ENCODE measurements at places on chromosomes 5 and 9.

DNA sequence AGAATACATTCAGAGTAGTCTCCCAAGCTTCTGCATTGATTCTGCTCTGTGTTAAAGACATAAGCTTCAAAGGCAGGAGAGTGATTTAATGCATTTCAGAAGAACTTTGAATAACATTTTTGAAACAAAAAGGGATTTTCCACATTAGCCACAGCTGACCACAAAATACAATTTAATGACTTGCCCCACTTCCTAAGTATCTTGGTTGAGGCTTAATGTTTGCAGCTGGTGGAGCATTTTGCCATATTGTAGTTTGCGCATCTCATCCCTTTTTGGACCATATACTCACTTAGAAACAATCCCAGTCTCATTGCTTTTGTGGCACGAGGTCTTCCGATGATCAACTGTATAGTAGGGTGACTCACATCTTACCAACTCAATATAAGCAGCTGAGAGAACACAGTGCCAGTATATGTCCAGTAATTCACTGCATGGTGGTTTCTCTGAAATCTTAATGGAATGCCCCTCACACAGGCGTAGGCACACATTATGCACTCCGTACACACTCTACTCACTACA, 455.8 kb upstream of the PTGER4 start:
- peak; percentile 97 for DNase-seq

DNA sequence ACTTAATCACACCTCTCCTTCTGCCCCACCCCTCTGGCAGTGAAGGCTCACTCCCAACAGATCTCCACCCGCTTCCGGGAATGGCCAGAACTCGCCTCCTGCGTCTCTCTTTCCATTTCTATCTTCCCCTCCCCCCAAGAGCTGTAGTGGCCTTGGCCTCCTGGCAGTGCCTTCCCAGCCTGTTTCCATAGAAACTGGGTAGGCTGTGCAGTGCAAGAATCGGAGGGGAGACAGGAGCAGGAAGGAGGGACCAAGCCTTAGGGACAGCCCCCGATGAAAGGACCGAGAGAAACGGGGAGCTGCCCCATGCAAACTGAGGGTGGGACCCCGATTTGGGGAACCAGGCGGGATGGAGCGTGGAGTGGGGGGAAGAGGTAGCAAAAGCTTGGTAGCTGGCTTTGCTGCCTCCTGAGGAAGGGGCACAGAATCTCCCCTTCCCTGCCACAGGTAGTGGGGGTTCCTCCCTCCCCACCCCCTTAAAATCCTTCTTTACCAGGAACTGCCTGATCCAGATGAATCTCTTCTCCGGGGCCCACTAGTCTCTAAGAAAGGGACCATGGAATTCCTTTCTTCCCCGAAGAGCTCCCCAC, 4.5 kb upstream of the PCDH1 start:
- no peak for DNase-seq

DNA sequence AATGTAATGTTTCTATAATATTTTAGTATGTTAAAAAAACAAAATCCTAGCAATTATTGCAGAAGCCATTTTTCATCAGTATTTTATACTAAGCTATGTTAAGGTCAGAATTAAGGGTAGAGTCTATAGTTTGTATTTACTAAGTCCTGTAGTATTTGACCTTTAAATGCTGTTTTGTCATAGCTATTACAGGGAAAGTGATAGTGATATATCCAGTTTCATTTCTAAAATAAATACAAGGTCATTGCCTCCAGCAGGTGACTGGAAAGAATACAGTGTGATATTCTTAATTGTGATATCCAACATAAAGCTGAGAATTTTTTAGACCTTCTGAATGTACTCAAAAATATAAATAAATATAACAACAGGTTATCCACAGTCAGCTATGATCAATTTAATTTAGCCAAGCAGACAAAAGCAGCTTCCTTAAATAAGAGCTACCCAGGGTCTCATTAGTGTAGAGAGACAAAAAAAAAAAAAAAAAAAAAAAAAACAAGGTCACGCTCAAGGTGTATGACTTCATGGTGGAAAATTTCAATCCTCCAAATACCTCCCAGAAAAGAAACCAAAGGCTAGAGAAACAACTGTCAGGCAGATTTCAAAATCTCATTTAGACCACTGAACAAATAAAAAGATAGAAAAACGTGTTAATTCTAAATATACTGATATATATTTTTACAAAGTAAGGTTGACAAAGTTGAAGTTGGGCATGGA, 278.7 kb downstream of the HCN1 start:
- DNase-seq = no peak

GRCh38 chr5:72511774-72512592, 4.8 kb upstream of the ZNF366 start:
- DNase-seq = no peak

DNA sequence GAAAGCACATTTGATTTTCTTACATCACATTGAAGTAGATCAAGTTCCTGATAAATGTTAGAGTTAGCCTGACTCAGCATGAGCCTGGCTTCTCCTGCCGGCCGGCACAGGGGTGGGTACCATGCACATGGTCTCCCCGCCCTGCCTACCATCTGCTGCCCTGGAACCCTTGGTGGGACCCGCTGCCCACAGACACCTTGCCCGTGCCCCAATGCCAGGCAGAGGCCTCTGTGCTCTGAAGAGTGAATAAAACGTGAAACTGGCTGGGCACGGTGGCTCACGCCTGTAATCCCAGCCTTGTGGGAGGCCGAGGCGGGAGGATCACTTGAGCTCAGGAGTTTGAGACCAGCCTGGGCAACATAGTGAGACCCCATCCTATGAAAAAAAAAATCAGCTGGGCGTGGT, 17.3 kb downstream of the EXD3 start:
- no peak for DNase-seq

DNA sequence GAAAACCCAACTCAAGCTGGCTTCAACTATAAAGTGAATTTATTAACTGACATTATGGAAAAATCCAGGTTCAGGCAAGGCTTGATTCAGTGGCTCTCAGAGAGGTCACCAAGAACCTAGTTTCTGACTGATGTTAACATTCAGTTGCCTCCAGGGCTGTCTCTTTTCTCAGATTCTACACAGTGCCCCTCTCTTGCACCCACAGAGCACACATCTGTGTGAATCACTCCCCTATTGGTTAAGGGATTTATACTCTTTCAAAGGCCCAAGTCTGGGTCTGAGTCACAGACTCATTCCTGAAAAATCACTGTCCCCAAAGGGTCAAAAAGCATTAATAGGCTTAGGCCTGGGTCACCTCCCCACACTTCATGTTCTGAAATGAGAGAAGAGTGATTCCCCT, 6.2 kb upstream of the HAVCR2 start:
- DNase-seq = no peak

DNA sequence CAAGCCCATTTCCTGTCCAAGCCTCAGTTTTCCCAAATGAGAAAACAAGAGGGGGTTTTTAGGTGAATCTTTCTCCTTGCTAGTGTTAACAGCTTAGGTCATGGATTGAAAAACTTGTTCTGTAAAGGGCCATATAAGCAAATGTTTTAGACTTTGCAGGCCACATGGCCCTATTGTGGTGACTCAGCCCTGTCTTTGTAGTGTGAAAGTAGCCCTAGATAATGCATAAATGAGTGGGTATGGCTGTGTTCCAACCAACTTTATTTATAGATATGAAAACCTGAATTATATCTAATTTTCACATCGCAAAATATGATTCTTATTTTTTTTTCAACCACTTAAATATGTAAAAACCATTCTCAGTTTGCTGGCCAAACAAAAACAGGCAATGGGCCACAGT, 6.9 kb upstream of the BARX1 start:
- no peak for DNase-seq

- DNase-seq = no peak
Observed at GRCh38 chr5:167304834-167305469, 986.5 kb upstream of the WWC1 start.
